ENCODE measurements at places on chromosomes 3 and 15. TPM values are rescaled to one million over a fixed set of nuclear protein-coding genes. Genes with fewer than 3 reads are reported as not detected.

The CPEB1 gene
- total RNA-seq = 10.6 TPM

The MYZAP gene
- 15.2 TPM for total RNA-seq

The GOLGA8T gene
- 1.5 TPM for total RNA-seq

The NOP10 gene
- 150 TPM for total RNA-seq

The CFAP91 gene
- 4.2 TPM for total RNA-seq

The SNX22 gene
- total RNA-seq = not detected

The NMNAT3 gene
- 17.4 TPM for total RNA-seq

DNA sequence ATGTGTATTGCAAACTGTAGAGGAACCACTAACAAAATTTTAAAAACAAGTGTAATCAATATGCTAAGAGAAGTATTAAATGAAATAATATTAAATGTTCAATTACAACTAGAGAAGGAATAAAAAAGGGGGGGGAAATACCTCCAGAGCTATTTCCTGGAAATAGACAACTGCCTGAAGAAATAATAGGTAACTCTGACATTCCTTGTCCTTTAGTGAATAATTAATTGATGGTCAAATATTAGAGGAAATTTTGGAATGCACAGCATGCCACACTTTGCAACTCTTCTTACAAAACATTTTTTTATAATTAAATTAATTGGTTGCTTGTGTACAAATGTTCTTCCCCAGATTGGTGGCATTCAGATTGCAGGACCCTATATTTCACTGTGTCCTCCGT, 342.6 kb upstream of the COL8A1 start:
- no peak for DNase-seq

DNA sequence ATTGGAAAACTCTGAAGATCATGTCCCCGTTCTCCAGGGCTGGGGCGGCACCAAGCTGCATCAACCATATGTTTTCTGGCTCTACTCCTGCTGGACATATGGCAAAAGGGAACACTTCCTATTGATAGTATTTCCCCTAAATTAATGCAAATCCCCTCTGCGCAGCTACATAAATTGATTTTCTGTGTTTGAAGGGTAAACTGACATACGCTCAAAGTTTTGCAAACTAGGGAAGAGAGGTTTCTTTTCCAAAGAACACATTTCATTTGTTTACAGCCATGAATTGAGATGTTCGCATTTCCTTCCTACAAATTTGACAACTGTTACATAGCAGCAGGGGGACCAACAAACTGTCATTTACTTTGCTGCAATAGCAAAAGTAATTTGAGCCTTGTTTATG, 35.9 kb downstream of the CTXND1 start:
- no peak for DNase-seq

DNA sequence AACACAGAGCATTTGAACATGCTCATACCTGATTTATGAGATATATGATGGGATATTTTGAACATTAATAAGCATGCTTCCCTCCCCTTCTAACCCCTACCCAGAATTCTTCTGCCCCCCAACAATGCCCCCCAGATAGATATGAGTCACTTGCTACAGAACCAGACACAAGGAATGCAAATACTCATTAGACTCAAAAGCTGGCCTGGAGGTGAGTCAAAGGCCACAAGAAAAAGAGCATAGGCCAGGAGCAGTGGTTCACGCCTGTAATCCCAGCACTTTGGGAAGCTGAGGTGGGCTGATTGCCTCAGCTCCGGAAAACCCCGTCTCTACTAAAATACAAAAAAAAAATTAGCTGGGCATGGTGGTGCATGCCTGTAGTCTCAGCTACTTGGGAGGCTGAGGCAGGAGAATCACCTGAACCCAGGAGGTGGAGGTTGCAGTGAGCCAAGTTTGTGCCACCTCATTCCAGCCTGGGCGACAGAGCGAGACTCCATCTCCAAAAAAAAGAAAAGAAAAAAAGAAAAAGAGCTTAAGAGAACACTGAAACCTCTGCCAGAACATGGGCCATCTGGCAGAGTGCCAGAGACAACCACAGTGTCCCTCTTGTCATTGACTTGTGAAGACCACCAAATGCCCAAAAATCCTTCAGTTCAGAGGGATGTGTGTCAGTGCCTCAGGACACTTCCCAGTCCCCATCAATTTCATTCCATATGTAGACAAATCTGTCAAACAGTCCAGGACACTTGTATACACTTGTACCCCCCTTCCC, 3.9 kb upstream of the SH3GL3 start:
- DNase-seq = no peak

DNA sequence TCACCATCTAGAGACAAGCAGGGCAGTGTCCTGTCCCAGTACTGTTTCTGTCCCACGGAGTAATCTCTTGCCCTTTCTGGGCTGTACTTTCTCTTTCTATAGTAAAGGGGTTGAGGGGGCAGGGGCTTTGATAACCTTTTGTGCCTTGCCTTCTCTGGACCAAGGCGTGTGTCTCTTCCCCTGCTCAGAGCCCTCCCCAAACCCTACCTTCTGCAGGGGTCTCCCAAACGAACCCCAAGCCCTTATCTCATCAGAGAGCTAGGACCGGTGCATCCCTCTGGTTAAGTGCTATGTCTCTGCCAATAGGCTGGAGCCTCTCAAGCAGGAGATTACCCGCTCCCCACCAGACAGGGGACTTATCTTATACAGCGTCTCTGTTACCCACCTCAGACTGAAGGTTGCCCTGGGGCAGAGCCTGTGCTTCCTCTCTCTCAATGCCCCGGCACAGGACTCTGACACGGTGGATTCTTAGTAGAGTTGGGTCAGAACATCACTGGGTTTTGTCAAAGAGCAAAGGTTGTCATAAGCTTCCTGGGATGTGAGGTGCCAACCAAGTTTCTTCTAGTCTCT, 2.9 kb downstream of the PLEKHO2 start:
- DNase-seq = no peak

DNA sequence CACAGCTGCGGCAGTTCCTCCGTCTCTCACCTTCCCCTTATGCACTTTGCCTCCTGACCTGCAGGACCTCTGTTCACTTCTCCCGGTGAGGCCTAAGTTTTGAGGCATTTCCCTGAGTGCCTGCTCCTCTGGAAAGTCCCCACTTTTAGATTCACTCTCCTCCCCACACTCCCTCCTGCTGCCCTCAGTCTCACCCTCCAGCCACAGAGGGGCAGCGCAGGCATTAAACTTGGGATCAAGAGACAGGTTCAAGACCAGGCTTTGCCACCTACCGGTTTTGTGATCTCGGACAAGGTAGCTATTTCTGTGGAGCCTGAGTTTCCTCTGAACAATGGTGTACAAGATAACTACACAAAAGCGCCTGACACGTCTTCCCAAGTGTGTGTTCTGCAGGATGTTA, 19.4 kb downstream of the SLC6A11 start:
- DNase-seq = no peak

- no peak for DNase-seq
Measured at GRCh38 chr3:155876037-155876436, 5.6 kb downstream of the GMPS start.

GRCh38 chr3:197507081-197507480, 48.7 kb downstream of the BDH1 start:
- no peak for DNase-seq

DNA sequence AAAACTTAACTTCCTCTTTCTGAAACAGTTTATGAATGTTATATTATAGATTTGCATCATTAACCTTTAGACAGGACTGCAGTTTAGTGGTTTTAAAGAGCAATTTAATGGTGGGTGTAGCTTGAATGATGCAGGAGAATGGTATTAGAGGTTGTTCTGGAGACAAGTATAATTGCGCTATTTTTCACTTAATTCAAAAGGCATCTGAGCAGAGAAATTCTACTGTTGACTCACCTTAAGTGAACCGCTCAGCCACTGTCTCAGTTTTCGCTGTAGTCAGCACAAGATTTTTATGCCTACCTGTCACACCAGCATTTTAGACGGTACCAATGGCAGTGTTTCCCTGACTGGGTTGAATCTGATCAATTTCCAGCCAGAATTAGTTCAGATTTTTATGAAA, 348.8 kb upstream of the DCBLD2 start:
- DNase-seq = no peak

DNA sequence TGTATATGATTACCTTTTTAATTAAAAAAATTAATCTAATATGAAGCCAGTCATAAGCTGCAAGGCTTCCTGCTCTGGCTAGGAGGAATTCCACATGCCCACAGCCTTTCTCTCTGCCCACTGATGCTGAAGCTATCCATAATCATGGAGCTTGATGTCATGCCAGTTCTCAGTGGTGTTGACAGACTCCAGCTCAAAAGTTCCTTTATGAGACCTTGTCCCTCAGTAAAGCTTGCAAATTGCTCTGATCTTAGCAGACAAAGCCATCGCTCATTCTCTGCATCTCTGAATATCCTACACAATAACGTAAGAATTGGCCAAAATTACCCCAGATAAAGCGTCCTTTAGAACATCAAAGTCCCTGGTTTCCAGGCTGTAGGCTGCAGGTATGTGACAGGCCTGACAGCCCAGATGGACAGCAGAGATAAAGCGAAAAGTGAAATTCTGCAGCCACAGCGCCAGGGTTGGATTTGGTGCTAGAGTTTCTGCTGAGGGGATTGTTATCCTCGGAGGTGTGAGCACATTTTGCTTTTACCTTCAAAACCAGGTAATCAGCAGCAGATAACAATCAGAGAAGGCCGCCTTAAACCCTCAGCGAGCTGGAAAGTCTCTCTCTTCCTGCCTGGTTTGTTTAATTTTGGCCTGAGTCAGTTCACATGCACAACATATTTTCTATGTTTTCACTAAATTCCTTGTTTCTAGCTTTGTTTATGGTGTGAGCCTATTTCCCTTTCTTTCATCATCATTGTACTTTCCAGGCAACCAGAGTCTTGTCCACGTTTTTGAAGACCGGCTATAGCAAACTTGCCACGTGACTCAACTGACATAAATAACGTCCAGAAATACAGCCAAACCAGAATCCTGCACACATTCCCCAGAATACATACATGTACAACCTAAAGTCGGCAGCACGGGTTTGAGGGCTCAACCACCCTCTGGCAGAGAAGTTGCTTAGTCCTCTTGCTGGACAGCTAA, 36.6 kb upstream of the ALDH1A3 start:
- no peak for DNase-seq

- no peak for DNase-seq
Measured at GRCh38 chr15:68295014-68295805, 17.7 kb downstream of the FEM1B start.

DNA sequence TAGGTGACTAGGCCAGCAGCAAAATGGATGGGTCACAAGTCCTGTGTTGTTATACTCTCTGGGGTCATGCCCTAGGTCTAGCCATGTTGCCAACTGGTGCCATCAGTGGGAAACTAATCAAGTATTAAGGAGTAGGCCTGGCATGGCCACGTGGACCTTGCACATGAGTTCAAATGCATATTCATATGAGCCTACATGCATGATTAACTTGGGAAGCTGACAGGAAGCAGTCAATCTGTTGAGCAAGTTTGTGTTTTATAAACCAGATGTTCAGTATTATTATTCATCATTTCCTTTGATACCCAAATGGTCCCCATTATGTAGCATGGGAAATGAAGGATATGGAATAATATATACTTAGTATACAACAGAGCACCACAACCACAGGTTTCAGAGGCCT, 95.0 kb downstream of the LRTM1 start:
- no peak for DNase-seq

GRCh38 chr15:99118801-99119546, 14.1 kb downstream of the SYNM start:
- DNase-seq = no peak

DNA sequence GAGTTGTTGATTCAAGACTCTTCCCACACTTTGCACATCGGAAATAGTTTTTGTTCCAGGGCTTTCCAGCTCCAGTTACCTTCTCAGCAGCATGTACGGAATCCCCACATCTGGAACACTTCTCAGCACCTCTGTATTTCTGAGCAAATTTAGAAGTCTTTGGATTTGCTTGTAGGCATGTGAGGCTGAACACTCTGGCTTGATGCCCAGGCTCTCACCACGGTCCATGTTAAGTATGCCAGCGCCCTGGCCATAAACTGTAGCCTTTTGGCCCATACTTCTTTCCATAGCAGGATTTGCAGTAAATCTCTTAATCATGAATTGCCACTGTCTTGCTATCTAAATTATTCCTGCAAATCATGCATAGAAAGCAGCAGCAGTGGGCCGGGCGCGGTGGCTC, 24.4 kb downstream of the ATP2C1 start:
- DNase-seq = no peak
